Neural crest cell (in vitro differentiated cells): ENCODE measurements at places on chromosomes 13 and 19.

DNA sequence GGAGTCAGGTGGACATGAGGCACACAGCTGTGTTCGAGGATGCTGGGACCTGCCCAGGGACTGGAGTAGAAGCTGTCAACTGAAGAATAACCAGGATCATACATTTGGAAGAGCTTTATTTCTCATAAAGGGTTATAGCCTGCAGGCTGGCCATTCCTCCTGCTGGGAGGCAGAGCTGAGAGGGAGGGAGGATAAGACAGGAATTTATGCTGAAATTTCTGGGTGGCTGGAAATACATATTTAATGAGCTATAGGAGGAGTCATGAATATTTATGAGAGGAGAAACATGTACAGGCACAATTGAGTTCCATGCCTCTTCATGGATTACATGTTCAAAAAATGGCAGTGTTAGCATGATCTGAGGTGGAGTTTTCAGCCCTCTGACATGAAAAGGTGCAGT, 151.9 kb downstream of the SHISA2 start:
- no peak for DNase-seq
- H3K27ac ChIP-seq: no peak overlapping the region
- H3K4me1 ChIP-seq: peaks cover 12% of the 10 kb centered on the region
- peaks cover 16% of the 10 kb centered on the region for H3K36me3 ChIP-seq

DNA sequence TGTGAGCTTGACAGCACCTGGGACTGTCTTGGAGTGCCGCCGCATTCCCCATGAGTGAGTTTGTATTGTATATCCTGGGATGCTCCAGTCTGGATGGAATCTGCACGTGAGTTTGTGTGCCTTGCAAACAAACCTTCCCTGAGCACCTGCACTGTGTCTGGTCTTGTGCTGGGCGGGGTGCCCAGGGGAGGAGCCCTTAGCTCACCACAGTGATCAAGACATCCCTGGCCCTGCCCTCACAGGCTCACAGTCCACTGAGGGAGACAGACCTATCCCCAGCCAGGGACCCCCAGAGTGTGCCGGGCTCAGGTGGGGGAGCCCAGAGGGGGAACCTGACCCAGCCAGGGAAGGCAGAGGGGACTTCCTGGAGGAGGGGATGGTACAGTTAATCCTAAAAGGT, 1.7 kb upstream of the BCAM start:
- H3K27ac ChIP-seq: no peak overlapping the region
- H3K27me3 ChIP-seq: peaks cover 24% of the 10 kb centered on the region
- DNase-seq: no peak
- H3K4me3 ChIP-seq: no peak overlapping the region
- H3K4me1 ChIP-seq: peaks cover 24% of the 10 kb centered on the region
- H3K36me3 ChIP-seq: no peaks in the 10 kb centered on the region

- DNase-seq: no peak
- no peak overlapping the region for H3K27ac ChIP-seq
- H3K4me3 ChIP-seq: no peak overlapping the region
- no peaks in the 10 kb centered on the region for H3K36me3 ChIP-seq
- no peaks in the 10 kb centered on the region for H3K27me3 ChIP-seq
- H3K4me1 ChIP-seq: peaks cover 5% of the 10 kb centered on the region
These were observed 2.6 kb downstream of the KCNJ14 start for GRCh38 chr19:48458016-48458415.

- no peak overlapping the region for H3K27ac ChIP-seq
- H3K27me3 ChIP-seq: peaks cover 4% of the 10 kb centered on the region
- no peak for DNase-seq
- no peak overlapping the region for H3K4me3 ChIP-seq
These were observed 8.9 kb upstream of the SLC15A1 start for GRCh38 chr13:98761126-98761985.

GRCh38 chr19:54659300-54659699, 3.5 kb upstream of the LILRB4 start:
- H3K27me3 ChIP-seq: no peaks in the 10 kb centered on the region
- H3K36me3 ChIP-seq: peaks cover 17% of the 10 kb centered on the region
- DNase-seq: no peak
- H3K4me3 ChIP-seq: no peak overlapping the region
